ENCODE measurements at places on chromosomes 12 and 14.

DNA sequence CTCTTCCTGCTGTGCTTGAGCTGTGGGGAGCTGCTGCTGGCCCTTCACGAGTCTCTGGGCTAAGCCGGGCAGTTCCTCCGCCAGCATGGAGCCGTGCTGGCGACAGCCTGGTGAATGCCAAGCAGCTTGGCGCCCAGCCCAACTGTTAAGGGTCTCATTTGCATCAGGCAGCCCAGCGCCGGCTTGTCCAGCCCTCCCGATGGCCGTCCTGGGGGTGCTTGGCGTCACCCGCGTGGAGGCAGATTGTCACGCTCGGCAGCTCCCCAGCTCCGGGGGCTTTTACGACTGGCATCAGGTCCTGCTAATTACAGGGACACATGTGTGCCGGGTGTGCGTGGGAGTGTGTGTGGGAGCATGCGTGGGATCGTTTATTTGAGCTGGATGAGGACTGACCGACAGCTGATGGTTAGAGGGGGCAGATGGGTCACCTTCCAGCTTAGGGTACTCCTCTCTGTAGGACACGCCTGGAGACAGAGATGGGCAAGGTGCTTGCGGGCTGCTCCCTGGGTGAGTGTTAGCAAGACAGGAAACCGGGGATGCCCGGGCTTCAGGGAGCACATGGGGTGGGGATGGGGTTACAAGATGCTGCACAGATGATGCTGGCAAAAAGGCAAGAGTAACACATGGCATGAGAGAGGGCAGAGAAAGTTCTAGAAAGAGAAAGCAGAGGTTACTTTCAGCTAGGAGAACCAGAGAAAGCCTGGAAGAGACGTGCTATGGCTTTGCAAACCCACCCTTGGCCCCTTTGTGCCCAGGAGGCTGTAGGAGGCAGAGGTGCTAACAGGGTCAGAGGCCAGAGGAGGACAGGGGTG lies 64.1 kb downstream of the KIF26A start:
- no peak for DNase-seq

- no peak for DNase-seq
These were observed 15.3 kb upstream of the TSPAN11 start for GRCh38 chr12:30911207-30911606.

DNA sequence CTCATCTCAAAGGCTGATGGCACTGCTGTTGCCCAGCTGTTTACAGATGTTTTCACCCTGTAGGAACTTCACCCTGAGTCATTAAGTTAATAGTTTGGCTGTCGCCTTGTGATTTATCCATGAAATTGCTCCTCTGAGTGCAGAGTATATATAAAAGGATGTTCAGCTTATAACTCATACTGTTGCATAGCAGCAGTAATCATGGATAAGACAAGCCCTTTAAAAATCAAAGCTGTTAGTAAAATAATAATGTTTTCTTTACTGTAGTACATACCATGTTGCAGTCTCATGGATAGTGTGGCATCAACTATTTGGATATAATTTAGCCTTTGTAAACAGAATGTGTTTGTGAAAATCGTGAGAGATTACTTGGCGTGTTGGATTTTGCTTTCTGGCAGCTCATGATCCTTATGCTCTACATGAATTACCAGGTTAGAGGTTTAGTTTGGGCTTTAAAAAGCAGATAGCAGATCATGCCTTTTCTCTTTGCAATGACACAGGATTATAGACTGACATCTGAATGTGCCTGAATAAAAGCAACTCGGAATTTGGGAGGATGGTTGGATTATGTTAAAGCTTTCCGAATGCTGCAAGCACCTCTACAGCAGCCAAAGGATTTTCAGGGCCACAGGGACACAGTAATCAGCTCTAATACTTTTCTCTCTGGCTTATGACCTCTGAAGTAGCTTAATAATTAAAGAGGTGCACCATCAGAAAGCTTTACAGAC lies 279.7 kb upstream of the ATP2B1 start:
- DNase-seq, result no peak

DNA sequence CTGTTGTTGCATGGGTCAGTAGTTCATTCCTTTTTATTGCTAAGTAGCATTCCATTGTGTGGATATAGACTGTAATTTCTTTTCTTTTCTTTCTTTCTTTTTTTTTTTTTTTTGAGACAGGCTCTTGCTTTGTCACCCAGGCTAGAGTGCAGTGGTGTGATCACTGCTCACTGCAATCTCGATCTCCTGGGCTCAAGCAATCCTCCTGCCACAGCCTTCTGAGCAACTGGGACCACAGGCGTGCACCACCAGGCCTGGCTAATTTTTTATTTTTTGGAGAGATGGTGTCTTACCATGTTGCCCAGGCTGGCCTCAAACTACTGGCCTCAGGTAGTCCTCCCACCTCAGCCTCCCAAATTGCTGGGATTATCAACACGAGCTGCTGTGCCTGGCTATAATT lies 5.2 kb downstream of the ATP6V0A2 start:
- DNase-seq, result no peak

GRCh38 chr14:72925171-72925759 lies 999 bp upstream of the DCAF4 start:
- no peak for DNase-seq

DNA sequence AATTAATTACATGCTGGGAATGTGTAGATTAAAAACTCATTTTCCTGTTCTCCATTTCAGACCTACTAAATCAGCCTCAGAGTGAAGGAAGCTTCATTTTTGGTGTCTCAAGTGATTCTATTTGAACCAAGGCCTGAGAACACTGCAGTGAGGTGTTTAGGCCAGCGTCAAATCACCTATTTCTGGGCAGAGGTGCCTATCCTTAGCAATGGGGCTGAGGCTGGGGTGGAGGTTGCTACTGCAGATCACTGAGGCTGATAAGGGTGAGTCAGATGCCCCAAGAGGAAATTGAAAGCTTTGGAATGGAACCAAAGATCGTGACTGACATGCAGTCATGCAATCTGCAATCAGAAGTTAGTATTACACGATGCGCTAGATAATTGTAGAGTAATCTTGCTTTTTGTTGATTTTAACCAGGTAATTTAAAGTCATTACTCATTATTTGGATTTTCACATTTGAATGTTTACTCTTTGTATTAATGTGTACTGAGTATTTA lies 4.4 kb downstream of the TXNRD1 start:
- DNase-seq, result peak; percentile 50

DNA sequence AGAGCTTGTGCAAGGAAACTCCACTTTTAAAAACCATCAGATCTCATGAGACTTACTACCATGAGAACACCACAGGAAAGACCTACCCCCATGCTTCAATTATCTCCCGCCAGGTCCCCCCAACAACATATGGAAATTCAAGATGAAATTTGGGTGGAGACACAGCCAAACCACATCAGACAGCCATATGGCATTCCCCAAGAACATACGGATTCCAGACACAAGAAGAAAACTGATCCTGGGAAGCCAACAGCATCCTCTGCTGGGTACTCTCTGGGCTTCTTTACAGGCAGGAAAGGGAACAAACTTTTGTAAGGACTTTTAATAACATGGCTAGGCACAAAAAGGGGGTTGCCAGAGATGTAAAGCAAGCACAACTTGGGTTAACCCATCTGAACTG lies 127.2 kb downstream of the TMEM132C start:
- DNase-seq, result no peak

GRCh38 chr14:36981832-36982529 lies 190.4 kb downstream of the SLC25A21 start:
- DNase-seq, result peak; percentile 43

DNA sequence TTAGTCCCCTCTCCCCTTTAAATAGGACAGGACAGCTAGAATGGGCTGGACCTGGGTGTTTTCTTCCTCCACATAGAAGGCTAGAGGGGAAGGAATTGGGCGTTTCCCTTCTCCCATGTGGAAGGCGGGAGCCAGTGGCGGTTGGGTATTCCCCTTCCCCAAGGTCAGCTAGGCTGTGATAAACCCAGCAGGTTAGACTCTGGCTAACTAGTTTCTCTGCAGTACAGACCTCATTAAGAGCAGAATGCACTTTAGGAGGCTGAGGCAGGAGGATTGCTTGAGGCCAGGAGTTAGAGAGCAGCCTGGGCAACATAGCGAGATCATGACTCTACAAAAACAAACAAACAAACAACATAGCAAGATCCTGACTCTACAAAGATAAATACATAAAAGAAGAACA lies 92.6 kb downstream of the BEGAIN start:
- no peak for DNase-seq

DNA sequence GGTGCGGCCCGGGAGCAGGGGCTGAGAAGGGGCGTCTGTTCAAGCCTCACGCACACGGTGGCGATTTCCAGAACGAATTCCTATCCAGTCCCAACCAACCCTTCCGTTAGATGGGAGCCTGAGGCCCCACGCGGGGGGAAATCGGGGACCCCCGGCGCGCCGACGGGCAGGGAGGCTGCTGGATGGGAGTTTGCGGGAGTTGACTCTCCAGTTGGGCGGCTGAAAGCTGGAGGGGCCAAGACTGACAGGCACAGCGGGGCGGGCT lies 9.8 kb downstream of the EXOC3L4 start:
- DNase-seq, result no peak

GRCh38 chr12:54388237-54389133 lies 4.0 kb upstream of the ZNF385A start:
- no peak for DNase-seq

- DNase-seq, result no peak
These were observed 98.2 kb downstream of the DENND5B start for GRCh38 chr12:31492599-31493196.

DNA sequence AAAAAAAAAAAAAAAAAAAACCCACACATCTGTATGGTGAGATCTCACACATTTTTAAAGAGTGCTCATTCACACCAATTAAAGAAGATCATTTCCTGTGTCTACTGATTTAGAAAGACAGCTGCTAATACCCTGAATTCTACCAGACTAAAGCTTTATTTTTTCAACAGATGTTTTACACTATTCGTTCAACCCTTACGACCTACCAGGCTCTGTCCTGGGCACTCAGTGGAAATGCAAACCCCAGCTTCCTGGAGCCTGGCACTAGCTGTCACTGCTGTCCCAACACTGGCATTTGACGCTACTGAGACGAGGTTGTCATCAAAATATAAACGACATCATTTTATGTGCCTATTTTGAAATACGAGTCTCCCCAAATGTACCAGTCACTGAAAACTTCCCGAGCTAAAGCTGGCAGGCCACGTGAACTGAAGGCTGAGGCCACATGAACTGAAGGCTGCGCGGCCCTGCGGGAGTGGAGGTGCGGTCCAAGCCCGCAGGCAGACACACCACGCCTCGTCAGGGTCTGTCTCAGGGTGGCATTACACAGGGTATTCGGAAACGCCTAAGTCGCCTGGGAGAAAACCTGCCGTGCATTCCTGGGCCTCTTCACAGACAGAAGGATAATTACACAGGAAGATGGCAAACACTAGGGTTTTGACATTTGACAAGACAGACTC lies 27.2 kb downstream of the SLC15A4 start:
- DNase-seq, result no peak

GRCh38 chr12:52634266-52635056 lies 16.1 kb upstream of the KRT73 start:
- no peak for DNase-seq

GRCh38 chr14:90583427-90583826 lies 186.6 kb downstream of the CALM1 start:
- no peak for DNase-seq

GRCh38 chr14:32623300-32624093 lies 294.4 kb downstream of the AKAP6 start:
- DNase-seq, result no peak

GRCh38 chr14:25908277-25909044 lies 689.4 kb downstream of the NOVA1 start:
- no peak for DNase-seq

DNA sequence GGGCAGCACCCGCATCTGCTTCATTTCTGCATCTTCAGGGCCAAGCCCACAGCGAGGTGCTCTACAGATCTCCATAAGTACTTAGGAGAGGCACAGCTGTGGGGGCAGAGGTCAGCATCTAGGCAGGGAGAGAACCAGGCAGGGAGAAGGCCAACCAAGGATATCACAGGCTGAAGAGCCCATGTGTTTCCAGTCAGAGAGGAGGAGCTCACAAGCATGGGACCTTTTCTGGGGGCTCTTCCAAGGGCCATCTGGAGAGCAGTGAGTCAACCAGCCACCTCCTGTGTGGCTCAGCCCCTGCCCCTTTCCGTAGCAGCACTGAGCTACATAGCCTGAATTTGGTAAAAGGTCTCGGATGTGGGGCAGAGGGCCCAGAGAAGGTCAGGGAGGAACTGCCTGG lies 78.5 kb downstream of the ARL6IP4 start:
- no peak for DNase-seq

GRCh38 chr12:18932715-18933114 lies 194.8 kb downstream of the CAPZA3 start:
- DNase-seq, result no peak

DNA sequence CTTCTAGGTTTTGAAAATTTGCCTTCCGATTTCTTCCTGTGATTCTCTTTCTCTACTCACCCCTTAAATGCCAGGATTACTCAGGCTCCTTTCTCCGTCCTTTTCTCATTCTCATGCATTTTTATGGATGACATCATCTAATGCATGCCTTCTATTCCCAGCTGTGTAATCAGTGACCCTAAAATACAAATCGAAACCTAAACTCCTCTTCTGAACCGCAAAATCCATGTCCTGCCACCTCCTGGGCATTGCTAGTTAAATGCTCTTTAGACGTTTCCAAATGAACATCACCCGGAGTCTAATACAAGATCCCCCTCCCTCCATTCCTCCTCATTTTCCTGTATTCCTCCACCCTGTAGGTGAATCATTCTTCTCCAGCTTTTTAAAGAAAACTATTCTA lies 1703.1 kb upstream of the FLRT2 start:
- peak; percentile 33 for DNase-seq

- no peak for DNase-seq
These were observed 276.1 kb upstream of the BTG1 start for GRCh38 chr12:92421701-92422100.

- DNase-seq, result no peak
These were observed 23.1 kb downstream of the FAM234B start for GRCh38 chr12:13067322-13067721.

- no peak for DNase-seq
These were observed 239.2 kb downstream of the BCL11B start for GRCh38 chr14:99032759-99033158.

DNA sequence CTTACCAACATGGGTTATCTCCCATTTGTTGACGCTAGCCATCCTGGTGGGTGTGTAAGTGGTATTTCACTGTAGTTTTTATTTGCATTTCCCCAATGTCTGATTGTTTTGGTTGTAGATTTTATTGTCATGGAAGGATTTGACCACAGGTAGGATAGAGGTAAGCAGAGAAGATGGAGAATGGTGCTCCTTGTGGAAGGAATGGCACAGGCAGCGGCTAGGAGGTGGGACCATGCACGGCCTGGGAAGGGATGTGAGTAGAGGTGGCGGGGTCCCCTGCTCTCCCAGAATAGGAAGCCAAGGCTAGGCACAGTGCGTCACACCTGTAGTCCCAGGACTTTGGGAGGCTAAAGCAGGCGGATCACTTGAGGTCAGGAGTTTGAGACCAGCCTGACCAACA lies 41.4 kb downstream of the PHETA1 start:
- no peak for DNase-seq

All from astrocyte of the spinal cord (primary cell).